Stimulated activated CD4-positive, alpha-beta T cell treated with anti-CD3 and anti-CD28 coated beads, Interleukin-15, amount 100 ng/mL, for 24 hours (primary cell): ENCODE measurements at places on chromosomes 3 and 15.

DNA sequence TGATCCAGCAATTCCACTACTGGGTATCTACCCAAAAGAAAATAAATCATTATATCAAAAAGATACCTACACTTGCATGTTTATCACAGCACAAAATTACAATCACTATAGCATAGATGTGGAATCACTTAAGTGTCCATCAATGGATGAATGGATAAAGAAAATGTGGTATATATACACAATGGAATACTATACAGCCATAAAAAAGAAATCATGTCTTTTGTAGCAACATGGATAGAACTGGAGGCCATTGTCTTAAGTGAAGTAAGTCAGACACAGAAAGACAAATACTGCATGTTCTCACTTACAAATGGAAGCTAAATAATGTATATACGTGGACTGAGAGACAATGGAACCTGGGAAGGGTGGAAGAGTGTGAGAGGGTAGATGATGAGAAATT lies 28.3 kb upstream of the PFN2 start:
- DNase-seq = no peak

GRCh38 chr3:184320104-184320445 lies 5.7 kb downstream of the EIF4G1 start:
- peak; percentile 72 for DNase-seq

DNA sequence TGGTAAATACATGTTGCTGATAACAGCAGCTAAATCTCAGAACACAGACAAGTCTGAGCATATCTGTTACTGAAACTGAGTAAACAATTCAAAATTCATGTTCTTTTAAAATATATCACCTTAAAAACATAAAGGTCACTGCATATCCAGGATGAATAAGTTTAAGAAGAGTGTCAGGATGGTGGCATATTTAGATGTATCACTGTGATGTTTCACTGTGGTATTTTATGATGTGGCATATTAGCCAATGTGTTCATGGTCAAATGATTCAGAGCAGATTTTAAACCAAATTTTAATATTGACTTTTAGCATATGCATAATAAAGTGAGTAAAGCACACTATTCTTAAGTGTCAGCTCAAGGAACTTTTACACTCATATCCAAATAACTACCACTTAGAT lies 346.4 kb upstream of the DPPA4 start:
- DNase-seq = no peak

DNA sequence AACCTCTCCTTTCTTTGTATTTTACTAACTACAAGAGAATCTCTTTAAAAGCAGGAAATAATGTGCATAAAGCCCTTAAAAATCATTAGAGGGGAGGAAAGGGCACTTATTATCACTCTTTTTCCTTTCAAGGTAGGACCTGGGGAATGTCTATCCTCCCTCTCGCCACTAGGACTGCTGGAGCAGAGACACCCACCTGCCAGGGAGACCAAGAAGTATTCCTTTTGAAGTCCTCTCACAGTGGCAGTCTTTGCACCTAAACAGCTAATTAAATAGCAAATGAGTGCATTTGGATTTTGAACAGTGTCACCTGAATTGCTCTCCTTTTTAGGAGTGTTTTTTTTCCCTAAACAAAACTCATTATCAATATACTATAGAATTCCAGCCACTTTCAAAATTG lies 874.1 kb downstream of the ZPLD1 start:
- no peak for DNase-seq

- DNase-seq = no peak
These were observed 123.6 kb upstream of the SMAD3 start for GRCh38 chr15:66941791-66942190.

- no peak for DNase-seq
These were observed 26.2 kb downstream of the PSTPIP1 start for GRCh38 chr15:77021088-77021481.

GRCh38 chr3:45946307-45946706 lies 3.0 kb downstream of the CXCR6 start:
- no peak for DNase-seq

GRCh38 chr15:82855286-82856100 lies 46.1 kb downstream of the WHAMM start:
- no peak for DNase-seq

- peak; percentile 91 for DNase-seq
These were observed 55.6 kb downstream of the SMAD3 start for GRCh38 chr15:67120839-67121643.

GRCh38 chr3:59514865-59515482 lies 465.1 kb upstream of the CFAP20DC start:
- DNase-seq = no peak

DNA sequence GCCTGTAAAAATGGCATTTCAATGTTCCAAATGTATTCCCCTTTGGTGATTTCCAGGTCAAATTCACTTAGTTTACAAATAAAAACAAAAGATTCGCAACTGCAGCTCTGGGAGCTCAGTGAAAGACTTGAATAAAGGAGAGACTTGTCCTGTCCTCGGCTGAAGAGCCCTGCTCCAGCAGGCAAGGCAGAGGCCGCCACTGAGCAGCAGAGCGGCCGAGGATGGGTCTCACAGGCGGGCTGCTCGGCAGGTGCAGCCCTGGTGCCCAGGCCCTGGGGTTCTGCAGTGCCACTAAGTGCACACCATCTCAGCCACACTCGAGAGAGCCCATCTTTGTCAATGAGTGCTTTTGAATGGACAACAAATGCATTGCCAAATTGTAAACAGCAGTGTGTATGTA lies 856.2 kb downstream of the AGBL1 start:
- DNase-seq = no peak

DNA sequence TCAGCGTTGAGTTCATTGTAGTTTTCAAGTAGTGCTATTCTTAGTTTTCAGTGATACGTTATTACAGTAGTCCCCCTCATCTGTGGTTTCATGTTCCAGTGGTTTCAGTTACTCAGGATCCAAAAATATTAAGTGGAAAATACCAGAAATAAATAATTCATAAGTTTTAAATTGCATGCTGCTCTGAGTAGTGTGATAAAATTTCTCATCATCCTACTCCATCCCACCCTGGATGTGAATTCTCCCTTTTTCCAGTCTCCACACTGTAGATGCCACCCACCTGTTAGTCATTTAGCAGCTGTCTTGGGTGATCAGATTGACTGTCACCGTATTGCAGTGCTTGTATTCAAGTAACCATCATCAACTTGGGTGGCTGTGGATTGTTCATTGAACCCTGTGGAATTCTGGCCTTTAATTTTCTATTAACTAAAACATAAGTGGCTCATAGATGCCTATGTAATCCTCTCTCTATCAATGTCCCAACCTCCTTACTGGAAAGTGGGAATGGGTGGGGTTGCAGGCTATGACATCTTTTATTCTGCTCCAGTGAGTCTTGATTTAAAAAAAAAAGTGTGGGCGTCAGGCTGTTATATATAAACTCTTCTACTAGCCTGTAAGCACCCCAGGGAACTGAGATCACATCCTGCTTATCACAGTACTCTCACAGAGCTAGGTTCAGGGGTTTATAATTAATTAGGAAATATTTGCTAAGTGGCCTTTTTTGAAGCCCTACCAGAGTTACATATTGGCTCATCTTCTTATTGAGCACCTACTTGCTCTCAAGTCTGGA lies 97.5 kb downstream of the CFAP20DC start:
- no peak for DNase-seq

DNA sequence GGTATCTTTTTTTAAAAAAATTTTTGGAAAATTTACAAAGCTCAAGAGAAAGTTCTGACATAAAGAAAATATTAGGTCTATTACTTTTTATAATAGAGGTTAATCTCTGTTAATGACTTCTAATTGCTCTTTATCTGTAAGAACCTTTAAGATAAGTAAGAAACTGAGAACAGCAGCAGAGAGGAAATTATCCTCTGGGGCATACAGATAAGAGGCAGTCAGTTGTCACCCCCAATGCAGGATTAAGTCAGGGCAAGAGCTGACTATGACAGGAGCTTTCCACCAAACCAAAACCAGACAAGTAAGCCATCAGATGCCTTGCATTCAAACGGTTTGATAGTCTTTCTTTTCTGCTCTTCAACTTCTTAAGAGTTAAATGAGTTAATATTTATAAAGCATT lies 149.0 kb downstream of the GSK3B start:
- DNase-seq = no peak

DNA sequence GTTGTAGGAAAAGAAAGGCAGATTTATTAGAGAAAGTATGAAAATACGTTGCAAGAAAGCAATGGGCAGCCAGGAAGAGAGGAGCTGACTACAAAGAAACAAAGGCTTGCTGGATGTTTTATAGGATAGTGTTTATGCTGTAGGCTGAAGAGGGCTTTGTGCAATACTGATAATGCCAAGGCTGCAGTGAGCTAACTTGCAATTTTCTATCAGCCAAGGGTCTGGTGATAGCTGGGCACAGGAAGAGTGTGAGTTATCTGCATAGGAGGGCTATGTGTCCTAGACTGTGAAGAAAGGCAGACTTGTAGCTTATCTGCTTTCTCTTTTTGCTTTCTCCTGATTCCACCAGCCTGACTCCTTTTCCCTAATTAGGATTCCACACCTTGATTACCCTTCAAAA lies 51.3 kb upstream of the OSBPL11 start:
- DNase-seq = no peak
